ENCODE measurements at places on chromosomes 1 and 21.

GRCh38 chr1:159924025-159924790 lies 1.1 kb downstream of the TAGLN2 start:
- DNase-seq = peak; percentile 94

DNA sequence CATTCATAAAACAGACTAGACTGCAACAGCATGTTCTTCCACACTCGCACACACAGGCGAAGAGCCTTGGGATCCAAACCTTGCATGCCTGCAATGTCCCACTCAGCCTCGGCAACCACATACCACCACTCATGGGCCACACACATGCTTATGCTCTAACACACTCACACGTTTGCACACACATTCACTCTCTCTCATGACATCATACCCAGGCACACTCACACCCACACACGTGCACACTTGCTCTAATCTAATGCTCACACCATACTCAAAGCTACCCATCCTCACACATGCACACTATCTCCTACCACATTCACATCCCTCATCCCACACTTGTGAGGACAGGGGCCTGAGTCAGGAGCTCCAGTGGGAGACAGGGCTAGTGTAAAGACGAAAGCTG lies 50.3 kb downstream of the GRIK3 start:
- DNase-seq = no peak

DNA sequence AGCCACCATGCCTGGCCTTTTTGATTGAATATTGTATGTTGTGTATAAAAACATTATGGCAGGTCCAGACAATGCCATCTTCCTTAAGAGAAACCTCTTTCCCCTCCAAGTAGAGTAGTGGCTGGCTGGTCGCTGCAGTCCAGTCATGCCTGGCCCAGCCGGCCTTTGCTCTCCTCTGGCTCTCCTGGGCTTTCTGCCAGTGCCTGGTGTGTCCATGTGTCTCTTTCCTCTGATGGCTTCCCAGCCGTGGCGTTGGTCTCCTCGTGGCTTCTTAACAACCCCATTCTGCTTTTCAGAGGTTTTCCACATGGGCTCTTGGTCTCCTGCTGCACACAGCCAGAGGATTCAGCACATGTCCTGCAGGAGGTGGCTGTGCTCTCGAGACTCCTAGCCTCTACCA lies 58.7 kb downstream of the DIP2A start:
- DNase-seq = no peak

DNA sequence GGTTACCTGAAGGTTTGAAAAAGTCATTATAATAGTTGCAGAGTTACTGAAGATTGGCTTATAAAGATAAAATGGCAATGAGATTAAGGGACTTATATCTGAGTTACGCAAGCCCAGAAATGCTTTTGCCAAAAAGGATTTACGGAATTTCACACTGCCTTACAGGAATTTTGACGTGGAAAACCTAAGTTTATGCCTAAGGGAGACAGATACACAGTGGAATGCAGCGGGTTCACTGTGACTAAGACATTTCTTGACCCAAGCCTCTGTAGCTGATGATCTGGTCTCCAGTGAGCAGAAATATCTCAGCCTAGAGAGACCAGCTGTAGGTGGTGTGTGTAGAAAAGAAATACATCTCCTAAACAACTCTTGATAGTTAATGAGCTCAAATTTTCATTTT lies 10.1 kb upstream of the EXO1 start:
- no peak for DNase-seq

- DNase-seq = peak; percentile 25
Measured at GRCh38 chr21:34794686-34795085, 125.9 kb downstream of the CLIC6 start.

DNA sequence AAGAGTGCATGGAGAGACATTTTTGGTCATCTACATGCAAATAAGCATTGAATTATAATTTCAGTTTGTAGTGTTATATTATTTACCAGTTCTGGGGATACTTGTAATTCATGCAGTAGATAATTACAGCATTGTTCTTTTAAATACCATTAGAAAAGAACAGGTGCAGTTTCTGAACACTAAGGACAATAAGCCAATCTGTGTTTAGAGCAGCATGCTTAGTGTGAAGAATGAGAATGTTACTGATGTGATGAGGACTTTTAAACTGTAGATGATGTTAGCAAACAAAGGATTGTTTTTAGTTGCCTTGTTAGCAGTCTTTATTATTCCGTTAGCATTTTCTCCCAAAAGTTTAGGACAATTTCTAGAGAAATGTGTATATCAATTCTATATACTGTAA lies 348.3 kb downstream of the BRINP3 start:
- no peak for DNase-seq

DNA sequence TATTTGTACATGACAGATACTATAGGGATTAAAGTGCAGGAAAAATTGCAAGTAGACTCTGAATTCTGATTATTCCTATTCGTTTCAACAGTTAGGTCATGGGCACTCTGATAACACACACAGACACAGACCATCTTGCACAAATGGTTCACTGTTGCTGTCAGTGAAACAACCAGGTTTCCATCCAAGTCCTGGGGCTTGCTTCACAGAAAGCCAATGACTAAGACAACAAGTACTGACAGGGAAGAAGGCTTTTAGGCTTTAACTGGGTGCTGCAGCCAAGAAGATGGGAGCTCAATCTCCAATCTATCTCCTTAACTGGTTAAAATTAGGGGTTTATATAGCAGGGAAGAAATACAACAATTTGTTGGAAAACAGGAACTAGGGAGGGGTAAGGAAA lies 57.6 kb downstream of the RIMS3 start:
- DNase-seq = no peak

- no peak for DNase-seq
Measured at GRCh38 chr1:208465786-208466590, 221.8 kb upstream of the PLXNA2 start.

DNA sequence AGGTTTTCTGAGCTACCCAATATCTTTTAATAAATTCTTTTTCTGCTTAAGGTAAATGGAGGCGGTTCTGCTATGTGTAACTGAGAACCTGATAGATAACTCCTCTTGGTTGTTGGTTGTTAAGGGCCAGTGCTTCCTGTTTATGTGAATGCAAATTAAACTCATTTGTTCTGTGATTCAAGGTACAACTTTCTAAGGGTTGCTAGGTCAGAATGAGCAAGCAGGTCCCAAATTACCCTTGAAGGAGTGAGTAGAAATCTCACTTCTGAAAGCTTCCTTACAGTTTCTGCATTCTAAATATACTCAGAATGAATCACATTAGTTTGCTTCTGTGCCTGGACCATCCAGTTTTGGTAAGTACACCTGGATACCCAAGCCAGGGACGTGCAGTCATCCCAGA lies 15.5 kb upstream of the FAM78B start:
- DNase-seq = no peak

- DNase-seq = no peak
Measured at GRCh38 chr1:79708646-79709265, 702.2 kb upstream of the ADGRL4 start.

- DNase-seq = peak; percentile 22
Measured at GRCh38 chr1:223225481-223225880, 82.4 kb upstream of the TLR5 start.

DNA sequence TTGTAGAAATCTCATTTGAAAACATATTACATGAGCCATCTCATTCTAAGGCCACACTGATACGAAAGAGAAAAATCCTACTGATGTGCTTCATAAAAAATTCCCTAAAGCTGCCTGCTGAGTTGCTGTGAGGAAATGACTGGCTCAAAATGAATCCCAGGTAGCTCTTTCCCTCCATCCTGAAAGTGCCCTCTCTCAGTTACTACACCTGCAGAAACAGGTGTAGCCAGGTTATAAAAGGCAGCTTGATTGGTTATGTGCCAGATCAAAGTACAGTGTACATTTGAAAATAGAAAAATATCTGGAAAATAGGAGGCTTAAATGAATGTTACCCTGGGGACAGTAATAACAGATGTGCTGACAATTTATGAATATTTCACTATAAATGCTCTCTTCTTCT lies 833.4 kb upstream of the ADGRL4 start:
- DNase-seq = no peak

- DNase-seq = peak; percentile 98
Measured at GRCh38 chr1:183635606-183636333, at the start of gene ARPC5. Gene ARPC5, minus strand, starts transcription at chr1:183635783. Its CDS starts 124 bp downstream, at chr1:183635659.

DNA sequence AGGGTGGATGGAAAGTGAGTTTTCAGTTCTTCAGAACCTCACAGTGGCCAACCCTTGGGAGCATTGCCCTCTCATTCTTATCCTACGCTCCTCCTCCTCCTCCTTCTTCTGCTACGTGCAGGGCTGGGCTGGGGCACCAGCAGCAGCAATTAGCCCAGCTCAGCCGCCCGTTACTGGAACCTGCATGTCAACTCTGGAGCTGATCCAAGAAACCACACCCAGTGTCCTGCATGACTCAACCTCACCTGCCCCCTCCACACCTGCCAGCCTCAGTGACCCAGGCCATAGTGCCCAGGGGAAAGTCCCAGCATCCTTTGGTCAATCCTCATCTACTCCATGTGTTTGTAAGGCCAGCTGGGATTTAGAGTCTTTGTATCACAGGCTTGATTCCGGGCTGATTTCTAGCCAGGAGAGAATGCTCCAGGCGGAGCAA lies 12.6 kb downstream of the ELF3 start:
- DNase-seq = no peak

DNA sequence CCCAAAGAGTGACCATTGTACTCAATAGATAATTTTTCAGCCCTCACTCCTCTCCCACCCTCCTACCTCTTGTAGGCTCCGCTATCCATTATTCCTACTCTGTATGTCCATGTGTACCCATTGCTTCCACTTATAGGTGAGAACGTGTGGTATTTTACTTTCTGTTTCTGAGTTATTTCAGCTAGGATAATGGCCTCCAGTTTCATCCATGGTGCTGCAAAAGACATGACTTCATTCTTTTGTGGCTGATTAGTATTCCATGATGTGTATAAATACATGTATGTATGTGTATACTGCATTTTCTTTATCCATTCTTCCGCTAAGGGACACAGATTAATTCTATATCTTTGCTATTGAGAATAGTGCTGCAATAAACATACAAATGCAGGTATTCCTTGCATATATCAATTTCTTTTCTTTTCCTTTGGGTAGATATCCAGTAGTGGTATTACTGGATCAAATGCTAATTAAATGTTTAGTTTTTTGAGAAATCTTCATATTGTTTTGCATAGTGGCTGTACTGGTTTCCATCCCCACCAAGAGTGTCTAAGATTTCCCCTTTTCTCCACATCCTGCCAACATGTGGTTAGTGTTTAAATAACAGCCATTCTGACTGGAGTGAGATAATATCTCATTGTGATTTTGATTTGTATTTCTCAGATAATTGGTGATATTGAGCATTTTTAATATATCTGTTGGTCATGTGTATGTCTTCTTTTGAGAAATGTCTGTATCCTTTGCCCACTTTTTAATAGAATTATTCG lies 4.9 kb downstream of the LY9 start:
- DNase-seq = no peak

DNA sequence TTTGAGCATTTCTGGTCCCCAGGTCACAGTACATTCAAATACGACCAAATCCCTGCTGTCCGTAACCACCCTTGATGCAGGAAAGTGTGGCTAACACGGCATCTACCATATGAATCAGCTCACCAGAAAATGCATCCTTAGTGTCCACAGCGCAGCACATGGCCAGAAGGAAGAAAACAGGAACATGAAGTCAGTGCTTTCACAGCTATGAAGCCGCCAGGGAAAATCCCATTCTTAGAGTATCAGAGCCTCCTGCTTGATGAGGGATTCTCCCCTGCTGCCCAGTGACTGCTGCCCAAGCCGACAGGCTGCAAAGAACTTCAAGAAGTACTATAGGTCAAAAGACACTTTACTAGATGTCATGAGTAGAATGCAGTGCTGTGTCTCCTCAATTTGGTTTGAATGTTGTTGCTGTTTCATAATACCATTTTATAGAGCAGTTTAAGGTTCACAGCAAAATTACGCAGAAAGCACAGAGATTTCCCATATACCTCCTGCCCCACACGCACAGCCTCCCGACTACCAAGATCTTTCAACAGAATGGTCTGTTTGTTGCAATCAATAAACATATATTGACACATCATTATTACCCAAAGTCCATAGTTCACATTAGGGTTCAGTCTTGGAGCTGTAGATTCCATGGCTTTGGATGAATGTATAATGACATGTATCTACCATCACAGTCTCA lies 14.5 kb downstream of the TIAM1 start:
- DNase-seq = no peak

DNA sequence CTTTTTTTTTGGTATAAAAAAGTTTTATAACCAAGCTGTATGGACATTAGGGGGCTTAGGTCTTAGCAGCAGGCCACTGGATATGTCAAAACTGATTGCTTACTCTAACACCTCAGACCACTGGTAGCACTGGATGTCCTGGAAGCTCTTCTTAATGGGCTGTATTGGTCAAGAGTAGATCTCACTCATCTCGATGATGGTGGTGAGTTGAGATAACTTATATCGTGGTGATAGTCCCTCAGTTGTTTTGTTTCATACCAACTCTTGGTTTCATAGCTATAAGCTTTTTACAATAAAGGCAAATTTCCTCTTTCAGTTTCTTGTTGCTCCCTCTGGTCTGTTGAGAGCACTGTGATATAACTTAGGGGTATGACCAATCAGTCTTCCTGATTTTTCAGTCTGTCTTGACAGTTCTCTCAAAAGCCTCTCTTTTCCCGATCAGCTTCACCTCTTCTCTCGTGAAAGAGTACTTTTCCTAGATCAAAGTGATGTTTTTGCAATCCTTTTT lies 9.7 kb upstream of the AGO1 start:
- no peak for DNase-seq

GRCh38 chr21:33751533-33751932 lies 109.2 kb downstream of the ITSN1 start:
- no peak for DNase-seq

DNA sequence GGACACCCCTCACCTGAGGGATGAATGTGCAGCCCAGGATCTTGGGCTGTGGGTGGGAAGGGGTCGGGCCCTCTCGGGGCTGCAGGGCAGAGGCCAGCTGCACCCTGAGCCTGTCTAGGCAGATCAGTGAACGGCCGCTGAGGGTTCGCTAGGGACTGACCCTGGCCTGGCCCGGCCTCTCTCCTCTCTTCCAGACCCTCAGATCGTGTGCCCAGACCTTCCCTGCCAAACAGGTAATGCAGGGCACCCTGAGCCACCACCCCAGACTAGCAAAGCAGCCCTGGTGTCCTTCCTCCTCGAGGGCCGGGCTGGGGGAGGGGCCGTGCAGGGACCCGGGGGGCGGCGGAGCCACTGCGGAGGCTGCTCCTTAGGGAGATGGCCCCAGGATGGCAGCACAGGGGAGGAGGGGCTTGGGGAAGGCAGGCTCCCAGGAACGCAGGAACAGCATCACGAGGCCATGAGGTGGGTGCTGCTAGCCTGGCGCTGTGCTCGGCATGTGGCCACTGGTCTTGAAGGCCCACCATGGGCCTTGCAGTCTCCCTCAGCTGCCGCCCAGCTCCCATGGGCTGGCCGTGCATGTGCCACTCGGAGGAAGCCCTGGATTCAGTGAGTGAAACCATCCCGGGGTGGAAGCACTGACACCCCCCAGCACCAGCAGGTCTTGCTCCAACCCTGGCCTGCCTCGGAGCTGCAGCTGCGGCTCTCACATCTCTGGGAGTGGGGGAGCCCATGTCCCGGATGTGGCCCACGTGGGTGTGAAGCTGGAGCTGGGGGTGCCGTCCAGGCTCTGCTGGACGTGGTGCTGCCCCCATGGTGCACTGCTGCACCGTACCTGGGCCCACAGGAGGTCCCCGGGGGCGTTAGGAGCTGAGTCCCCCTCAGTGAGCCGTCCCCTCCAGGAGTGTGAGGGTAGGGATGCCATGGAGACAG lies 28.7 kb downstream of the COL6A2 start:
- DNase-seq = peak; percentile 42
